ENCODE measurements at places on chromosomes 4 and X.

DNA sequence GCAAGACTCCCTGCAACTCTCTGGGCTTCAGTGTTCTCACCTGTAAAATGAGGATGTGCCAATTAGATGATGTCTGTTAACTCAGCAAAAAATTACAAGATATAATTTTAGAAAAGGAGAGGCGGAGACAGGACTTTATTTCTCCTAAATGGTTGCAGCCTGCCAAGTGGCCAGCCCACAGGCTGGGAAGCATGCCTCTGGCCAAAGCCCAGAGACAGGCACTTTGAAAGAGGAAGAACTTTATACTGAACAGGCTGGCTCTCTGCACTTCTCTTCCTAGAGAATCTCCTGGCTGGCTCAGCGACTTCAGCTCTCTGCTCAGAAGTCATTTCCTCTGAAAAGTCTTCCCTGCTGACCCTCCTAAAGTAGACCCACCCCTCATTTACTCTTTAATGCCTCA is 3.7 kb downstream of the PRDM5 start:
- DNase-seq: no peak

DNA sequence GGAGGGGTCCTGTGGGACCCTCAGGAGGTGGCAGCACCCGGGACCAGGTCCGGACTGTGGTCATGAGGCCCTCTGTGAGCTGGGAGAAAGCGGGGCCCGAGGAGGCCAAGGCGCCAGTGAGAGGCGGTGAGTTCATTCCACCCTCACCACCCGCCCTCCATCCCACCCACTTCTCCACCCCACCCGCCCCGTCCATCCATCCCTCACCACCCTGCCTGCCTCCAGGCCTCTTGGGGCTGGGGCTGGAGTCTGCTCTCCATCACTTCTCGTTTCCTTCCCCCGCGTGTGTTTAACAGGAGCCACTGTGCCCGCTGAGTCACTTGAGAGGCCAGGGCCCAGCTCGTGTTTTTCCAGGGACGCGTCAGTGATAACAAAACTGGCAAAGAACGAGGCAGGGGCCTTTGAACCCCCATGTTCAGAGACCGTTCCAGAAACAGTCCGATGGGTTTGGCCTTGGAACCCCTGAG is 6.2 kb downstream of the SH3TC1 start:
- no peak for DNase-seq

DNA sequence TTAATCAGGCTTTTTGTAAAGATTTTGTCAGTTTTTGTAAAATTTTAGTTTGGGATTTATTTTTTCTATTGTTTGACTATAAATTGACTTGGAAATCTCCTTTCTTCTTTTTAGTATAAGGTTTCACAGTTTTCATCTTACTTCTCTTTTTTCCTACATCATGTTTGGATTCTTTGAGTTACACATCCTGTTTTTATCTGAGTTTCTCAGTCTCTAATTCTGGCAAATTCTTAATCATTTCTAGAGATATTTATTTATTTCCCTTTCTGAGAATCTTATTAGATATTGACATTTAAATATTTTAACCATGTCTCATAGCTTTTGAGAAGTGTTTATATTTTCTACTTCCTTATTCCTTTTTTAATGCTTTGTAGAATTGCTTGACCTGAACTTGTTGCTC is 20.7 kb downstream of the USP53 start:
- DNase-seq: no peak

DNA sequence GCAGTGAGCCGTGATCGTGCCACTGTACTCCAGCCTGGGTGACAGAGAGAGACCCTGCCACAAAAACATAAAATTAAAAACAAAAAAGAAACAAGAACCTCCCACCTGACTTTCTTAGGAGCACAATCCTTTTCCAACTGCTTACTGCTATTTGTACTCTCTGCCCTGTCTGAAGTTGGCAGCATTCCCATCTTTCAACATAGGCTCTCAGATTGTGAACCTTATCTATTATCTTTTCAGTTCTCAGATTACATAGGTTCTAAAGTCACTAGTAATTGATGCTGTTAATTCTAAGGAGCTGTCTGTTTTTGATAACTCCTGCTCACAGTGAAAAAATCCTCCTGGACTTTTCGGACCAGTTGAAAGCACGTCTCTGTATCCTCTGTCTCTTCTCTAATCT is 812.2 kb upstream of the CT83 start:
- no peak for DNase-seq

- peak; percentile 31 for DNase-seq
Measured at GRCh38 chr4:47579235-47579634, 94.2 kb downstream of the ATP10D start.

- no peak for DNase-seq
Measured at GRCh38 chr4:88257726-88258125, 26.6 kb downstream of the PPM1K start.

- no peak for DNase-seq
Measured at GRCh38 chrX:30715976-30716375, 62.8 kb downstream of the GK start.

DNA sequence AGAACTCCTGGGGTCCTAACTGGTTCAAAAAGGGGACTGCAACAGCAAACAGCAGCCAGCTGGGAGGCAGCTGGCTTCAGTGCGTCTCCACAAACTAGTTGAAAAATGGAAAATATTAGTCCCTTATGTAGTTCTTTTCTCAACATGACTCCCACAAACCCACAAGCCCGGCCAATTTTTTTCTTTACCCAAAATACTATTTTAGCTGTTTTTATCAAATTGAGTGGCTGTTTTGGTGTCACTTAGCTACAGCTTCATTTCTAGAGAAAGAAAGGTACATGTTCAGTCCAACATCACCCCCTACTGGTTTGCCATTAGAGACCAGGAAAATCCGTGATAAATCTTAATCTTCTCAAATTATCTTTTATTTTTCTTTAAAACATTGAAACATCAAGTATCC is 97.2 kb downstream of the GUCY2F start:
- peak; percentile 63 for DNase-seq

DNA sequence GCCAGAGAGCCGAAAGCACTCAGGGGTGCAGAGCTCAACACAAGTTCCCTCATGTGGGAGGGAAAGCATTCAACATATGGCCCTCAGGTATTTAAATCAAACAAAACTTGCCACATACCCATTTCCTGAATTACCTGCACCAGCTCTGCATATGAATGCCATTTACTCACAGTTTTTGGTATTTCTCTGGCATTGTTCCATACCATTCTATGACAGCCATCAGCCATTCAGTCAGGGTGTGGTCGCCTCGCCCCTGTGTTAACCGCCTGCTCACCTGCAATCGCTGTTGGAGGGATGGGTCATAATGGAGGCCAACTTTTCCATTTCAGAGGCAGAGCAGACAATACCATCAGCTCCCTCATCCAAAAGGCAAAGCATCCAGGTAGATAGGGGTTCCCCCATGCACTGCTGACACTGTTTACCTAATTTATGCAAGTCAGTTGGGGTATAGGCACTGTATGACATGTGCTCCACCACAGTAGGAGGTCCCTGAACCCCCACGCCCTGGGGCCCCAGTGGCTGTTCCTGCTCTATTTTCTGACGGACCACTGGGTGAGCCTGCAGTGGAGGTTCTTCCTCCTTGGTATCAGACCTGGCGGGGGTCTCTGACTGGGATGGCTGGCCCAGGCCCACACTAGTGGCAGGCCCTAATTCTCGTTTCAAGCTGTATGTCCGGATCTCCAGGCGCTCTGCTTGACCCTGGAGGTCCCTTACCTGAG is 227.1 kb downstream of the ADGRL3 start:
- no peak for DNase-seq

- no peak for DNase-seq
Measured at GRCh38 chrX:11558972-11559371, 106.7 kb downstream of the ARHGAP6 start.

DNA sequence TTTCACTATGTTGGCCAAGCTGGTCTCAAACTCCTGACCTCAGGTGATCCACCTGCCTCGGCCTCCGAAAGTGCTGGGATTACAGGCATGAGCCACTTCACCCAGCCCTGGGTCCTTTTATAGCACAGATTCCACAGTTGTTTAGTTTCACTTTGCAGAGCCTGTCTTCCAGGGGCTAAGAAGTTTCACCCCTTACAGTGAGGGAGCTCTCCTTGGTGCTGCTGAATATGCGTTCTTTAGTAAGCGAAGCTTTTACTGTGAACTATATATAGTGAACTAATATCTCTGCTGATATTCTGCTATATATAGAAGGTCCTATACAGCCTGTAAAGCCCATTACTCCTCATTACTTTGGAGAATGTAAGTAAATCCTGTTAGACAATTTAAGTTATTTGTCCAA is 4.2 kb downstream of the TCEAL6 start:
- DNase-seq: no peak

GRCh38 chr4:15151033-15151432 is 148.8 kb downstream of the CPEB2 start:
- no peak for DNase-seq

- no peak for DNase-seq
Measured at GRCh38 chr4:3407930-3408792, 33.6 kb upstream of the HGFAC start.

DNA sequence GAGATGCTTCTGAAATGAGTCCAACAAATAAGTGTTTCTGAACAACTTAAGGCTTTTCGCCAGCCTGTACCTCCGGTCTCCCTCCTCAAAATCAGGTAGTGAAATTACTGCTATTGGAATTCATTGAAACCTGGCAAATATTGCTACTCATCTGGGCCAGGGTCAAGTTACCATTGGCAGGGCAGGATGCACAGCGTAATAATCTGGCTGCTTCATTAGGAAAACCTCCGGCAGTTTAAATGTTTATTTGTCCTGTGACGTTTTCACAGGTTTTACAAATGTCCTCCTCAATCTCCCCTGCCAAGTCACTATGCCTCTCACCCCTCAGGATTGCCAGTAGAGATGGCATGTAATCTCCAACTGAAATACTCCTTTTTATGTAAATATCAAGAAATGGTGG is 92.6 kb upstream of the KDR start:
- DNase-seq: no peak

- no peak for DNase-seq
Measured at GRCh38 chr4:149711593-149712365, 103.9 kb downstream of the IQCM start.

DNA sequence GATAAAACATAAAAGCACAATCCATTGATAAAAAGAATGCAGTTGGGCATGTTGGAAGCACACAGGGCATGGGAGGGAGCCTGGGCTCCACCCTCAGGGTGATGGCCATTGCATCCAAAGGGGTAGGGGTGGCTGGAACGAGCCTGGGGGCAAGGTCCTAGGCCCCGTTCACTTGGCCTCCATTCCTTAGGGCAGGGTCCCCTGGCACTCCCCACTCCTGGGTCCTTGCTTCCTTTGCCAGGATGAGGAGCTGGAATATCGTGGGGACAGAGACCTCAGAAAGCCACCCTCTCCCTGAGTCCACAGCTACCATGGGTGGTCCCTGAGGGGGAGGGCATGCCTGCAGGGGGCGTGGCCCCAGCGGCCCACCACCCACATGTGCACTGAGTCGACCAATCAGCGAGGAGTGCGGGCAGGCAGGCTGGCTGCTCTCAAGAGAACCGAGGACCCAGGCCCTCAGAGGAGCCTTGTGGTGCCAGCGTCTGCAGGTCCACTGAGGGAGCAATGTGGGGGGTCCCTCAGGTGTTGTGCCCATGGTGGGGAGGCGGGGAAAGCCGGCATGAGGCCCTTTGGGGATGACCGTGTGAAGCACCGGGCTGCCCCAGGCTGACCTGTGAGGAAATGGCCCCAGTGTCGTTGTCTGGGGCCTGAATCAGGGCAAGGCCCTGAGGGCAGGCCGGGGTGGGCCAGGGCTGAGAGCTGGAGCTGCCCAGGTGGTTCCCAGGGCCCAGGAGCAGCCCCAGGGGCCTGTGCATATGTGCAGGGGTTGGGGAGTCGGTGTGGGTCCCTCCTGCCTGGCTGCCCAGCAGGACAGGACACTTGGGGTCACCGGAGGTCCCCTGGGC is 78.6 kb upstream of the AMELX start:
- DNase-seq: no peak

DNA sequence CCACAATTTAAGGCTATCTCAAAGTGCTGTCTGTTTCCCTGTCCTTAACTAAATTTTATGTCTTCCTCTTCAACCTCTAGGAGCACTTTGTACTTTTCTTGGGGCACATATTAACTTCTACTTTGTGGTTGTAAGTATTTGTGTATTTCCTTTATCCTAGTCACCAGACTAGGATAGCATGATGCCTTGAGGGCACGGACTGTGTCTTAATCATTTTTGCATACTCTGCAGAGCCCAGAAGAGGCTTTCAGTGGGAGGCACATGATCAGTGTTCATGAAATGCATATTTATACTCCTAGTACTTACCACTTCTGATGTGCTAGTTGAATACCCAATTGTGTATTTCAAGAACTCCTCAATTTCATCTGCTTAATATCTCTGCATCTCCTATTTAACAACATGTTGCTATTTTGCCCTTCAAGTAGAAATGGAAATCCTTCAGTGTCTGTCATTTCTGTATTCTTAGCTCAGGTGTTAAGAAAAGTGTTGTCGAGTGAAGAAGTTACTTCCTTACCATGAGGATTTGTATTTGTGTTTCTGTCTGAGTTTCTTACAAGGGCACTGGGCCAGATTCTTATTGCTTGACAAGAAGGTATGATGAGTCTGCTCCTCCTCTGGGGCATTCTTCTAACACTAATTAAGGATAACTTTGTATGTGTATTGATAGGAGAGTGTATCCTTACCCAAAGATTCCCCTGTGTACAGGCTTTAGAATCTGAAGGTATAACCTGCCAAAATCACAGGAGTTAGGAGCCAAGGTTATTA is 28.3 kb upstream of the PGRMC2 start:
- DNase-seq: peak; percentile 40

DNA sequence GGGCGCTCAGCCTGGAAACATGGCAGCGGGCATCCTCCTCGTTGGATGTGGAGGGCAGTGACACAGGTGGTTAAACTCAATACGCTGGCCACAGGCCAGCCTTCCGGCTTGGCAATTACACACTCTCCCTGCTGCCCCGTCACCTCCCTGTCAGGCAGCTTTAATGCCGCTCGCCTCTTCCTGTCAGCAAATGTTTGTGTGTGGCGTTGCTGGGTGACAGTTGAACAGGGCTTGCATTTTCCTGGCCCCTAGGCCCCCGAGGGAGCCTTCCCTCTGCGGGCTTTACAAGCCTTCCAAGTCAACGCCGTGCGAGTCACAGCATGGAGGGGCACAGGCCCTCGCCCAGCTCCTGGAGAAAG is 620.0 kb downstream of the BCOR start:
- no peak for DNase-seq

GRCh38 chr4:99816545-99817308 is at the start of gene DAPP1:
TSS of gene DAPP1 (plus strand) at chr4:99816827. CDS start at chr4:99816914, 87 bp downstream.
- no peak for DNase-seq

DNA sequence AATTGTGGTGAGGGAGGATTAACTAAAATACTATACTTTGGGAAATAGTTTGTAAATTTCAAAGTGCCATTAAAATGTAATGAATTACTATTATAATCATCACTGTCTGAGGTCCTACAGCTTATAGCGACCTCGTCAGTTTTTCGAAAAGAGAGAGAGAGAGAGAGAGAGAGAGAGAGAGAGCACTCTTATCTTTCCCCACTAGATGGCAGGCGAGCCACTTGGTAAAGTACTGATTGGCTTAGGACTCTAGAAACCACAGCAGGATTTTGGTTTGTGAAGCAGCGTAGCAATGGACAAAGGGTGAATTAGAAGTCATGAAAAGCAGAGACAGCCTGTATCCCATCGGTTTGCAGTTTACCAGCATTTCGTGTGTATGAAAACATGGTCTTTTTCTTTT is 52.5 kb downstream of the LINC00632 start:
- DNase-seq: peak; percentile 81

- DNase-seq: no peak
Measured at GRCh38 chrX:153338836-153339235, 4.9 kb downstream of the ZNF275 start.

GRCh38 chrX:110317820-110318663 is at the start of gene AMMECR1:
TSS of gene AMMECR1 (minus strand) at chrX:110318085. CDS start at chrX:110318071, 14 bp downstream.
- peak; percentile 78 for DNase-seq

Measured in choroid plexus epithelial cell (primary cell).